ENCODE measurements at places on chromosomes 11 and 22. TPM values are rescaled to one million over a fixed set of nuclear protein-coding genes. Genes with fewer than 3 reads are reported as not detected.
A peak's percentile ranks its signal among the peaks of the same experiment; 100 is the strongest.

DNA sequence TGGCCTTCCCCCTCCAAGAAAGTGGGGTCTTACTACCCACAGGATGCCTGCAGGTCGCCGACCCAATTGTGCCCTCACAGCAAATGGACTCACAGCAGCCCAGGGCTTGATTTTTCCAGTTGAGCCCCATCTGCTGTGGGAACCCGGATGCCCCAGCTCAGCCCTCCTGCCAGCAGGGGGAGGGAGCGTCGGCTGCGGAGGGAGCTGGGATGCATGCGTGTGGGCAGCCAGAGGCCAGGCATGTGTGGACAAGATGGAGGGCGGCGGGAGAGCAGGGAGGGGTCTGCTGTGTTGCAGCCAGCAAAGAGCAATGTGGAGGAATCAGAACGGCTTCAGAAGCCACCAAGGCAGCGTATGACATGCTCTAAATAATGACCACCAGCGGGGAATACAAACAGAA lies 41.0 kb upstream of the EIF3D start:
- peak; percentile 26 for DNase-seq

The B3GAT1 gene
- total RNA-seq: not detected

- DNase-seq: no peak
Observed at GRCh38 chr11:102368472-102368871, 21.5 kb downstream of the BIRC2 start.

DNA sequence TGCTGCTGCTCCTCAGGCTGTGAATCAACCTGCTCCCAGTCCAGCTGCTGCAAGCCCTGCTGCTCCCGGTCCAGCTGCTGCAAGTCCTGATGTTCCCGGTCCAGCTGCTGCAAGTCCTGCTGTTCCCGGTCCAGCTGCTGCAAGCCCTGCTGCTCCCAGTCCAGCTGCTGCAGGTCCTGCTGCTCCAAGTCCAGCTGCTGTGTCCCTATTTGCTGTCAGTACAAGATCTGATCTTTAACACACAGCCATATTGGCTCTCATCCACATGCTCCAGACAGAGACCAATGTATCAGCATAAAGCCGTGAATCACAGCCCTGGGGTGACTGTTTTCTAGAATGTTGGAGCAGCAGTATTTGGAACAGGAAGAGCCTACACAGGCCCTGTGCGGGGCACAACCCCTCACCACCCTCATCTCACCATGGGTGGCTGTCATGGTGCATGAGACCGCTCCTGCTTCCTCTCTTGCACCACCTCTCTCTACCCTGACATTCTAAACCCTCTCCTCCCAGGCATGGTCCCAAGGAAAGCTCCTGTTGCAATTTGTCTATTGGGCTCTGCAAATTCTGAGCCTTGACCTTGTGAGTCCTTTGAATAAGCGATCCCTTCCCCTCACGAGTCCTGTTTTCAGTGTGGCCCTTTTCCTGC lies 3.5 kb downstream of the KRTAP5-10 start:
- peak; percentile 7 for DNase-seq

The RIMBP3B gene
- total RNA-seq: 0.42 TPM

All from myocyte (in vitro differentiated cells).